ENCODE measurements at places on chromosomes 16 and 17. TPM values are rescaled to one million over a fixed set of nuclear protein-coding genes. Genes with fewer than 3 reads are reported as not detected.
A peak's percentile ranks its signal among the peaks of the same experiment; 100 is the strongest.

DNA sequence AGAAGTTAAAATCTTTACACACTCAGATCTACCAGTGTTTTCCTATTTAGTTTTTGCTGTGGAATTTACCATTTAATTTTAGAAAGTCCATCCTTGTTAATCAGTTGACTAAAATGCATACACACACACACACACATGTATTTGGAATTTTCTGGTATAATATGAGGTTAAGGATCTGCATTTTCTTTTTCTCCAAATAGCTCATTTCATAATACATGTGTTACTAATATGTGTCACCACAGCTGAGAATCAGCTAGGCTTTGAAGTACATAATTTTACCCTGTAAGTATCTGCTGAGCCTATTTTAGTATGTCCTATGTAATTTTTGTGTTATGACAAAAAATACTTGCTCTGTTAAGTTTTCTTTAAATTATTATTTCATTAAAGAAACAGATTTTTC is 143.2 kb downstream of the PHKB start:
- H3K27me3 ChIP-seq: no peaks in the 10 kb centered on the region
- no peak overlapping the region for H3K27ac ChIP-seq
- DNase-seq: no peak
- H3K4me1 ChIP-seq: no peaks in the 10 kb centered on the region
- peaks cover 38% of the 10 kb centered on the region for H3K36me3 ChIP-seq
- no peak overlapping the region for H3K4me3 ChIP-seq

HS3ST2 gene
- 0.71 TPM for total RNA-seq

NDRG4 gene
- total RNA-seq: 14.8 TPM

DNA sequence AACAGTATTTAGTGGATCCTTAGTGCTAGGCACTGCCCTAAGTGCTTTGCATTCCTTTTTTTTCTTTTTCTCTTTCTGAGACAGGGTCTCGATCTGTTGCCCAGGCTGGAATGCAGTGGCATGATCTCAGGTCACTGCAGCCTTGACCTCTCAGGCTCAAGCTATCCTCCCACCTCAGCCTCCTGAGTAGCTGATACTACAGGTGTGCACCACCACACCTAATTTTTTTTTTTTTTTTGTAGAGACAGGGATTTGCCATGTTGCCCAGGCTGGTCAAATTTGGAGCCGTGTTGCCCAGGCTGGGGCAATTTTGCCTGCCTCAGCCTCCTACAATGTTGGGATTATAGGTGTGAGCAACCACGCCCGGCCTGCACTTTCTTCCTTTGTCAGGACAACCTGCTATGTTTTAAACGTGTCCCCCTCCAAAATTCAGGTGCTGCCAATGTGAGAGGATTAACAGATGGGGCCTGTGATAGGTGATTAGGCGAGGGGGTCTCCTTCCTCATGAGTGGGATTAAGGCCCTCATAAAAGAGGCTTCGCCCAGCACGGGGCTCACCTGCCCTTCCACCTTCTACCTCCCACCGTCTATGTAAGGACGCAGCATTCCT is 5.4 kb downstream of the NQO1 start:
- H3K27ac ChIP-seq: no peak overlapping the region
- DNase-seq: no peak
- no peak overlapping the region for H3K4me3 ChIP-seq
- no peaks in the 10 kb centered on the region for H3K27me3 ChIP-seq
- peaks cover 35% of the 10 kb centered on the region for H3K36me3 ChIP-seq

GNAO1 gene
- total RNA-seq: 2.1 TPM

DNA sequence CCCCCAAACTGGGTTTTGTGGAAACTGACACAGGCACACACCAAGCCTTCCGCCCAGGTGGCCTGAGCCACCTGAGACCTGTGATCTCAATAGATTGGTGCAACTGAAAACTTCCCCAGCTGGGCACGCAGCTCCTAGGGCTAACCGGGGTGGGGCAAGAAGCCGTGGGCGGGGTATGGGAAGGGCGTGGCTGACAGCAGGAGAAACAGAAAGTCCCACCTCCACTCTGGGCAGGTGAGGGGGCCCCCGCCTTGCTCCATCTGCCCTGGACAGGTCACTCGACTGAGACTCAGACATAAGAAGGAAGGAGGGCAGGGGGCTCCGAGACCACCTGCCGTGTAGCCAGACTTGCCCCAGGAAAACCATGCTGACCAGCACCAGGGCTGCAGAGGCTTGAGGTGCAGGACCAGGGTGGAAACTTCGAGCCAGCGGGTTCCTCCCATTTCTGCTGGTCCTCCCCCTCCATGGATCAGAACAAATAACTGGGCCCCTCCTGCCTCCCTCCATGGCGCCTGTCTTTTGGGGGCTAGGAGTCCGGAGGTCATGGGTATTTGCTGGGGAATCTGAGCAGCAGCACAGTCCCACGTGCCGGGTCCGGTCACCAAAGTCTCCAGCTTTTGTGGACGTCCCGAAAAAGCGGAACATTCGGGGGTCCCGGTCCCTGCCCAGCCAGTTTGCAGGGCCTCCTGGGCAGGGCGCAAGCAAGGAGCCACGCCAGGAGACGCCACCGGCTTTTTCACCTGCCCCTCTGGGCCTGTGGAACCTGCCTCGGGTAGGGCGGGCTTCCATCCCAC is 1.3 kb downstream of the TIMP2 start:
- peaks cover 73% of the 10 kb centered on the region for H3K4me1 ChIP-seq
- no peaks in the 10 kb centered on the region for H3K36me3 ChIP-seq
- no peak for DNase-seq
- no peaks in the 10 kb centered on the region for H3K27me3 ChIP-seq
- peak overlapping the region; percentile 89 for H3K4me3 ChIP-seq

DNA sequence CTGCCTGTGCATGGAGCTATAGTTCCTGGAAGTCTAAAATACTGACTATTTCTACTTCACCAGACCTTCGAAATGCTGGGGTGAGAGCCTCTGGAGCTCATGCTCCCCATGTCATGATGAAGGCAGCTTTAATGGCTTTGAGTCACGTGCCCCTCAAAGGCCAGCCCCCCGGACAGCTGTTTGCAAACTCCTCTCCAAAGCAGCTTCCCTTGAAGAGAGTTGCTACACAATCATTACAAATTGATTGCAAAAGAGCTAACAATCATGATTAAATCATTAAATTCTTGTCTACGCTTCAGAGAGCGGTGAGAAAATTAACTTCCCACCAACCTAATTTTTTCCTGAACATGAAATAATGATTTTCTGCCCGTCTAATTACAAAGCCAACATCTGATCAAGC is 134.8 kb upstream of the IRX6 start:
- H3K4me1 ChIP-seq: no peaks in the 10 kb centered on the region
- H3K27me3 ChIP-seq: no peaks in the 10 kb centered on the region
- H3K27ac ChIP-seq: no peak overlapping the region

FBXW10 gene
- total RNA-seq: not detected

DNA sequence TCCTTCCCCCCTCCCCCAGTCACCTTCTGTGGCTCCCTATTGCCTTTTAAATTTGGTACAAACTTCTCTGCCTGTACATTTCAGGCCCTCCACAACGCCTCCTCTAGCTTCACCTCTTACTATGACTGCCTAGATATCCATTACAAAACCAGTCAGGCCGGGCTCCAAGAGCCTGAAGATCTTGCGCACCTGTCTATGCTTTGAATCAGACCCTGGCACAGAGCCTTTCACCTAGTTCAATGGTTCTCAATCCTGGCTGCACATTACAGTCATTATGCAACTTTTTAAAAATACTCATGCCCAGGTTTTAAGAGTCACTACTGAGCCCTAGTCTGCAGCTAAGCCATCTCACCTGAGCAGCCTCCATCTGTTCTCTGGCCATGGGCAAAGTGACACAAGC is 1.6 kb upstream of the GAS7 start:
- no peak overlapping the region for H3K4me3 ChIP-seq
- H3K27me3 ChIP-seq: peaks cover 45% of the 10 kb centered on the region
- no peak for DNase-seq
- H3K4me1 ChIP-seq: peaks cover 32% of the 10 kb centered on the region
- H3K36me3 ChIP-seq: no peaks in the 10 kb centered on the region

GRCh38 chr17:63270610-63271009 is 175.5 kb downstream of the CYB561 start:
- peaks cover 3% of the 10 kb centered on the region for H3K36me3 ChIP-seq
- no peak overlapping the region for H3K27ac ChIP-seq
- peaks cover 14% of the 10 kb centered on the region for H3K4me1 ChIP-seq
- no peak overlapping the region for H3K4me3 ChIP-seq
- no peak for DNase-seq

DNA sequence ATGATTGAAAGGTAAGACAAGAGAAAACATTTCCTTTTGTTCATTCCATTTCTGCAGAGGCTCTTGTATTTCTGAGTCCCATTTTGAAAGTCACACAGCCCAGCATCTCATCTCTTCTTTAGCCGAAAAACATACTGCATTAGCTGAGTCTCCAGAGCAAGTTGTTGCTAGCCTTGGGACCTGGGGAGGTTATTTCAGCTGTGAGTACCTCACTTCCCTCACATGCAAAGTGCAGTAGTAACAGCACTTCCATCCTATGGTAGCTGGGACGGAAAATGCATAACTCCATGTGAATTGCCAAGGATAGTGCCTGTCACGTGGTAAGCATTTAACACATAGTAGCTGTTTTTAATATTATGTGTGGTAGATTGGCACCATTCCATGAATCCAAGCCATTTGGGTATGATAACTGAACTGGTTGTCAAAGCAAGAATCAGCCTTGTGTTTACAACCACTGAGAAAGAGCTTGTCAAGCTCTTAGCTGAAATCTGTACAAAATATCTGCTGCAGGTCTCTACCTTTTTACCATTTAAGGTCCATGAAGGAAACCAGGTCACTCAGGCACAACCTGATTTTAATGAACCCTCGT is 345.7 kb downstream of the CDH13 start:
- H3K27me3 ChIP-seq: no peaks in the 10 kb centered on the region
- no peak for DNase-seq
- no peaks in the 10 kb centered on the region for H3K36me3 ChIP-seq
- no peak overlapping the region for H3K27ac ChIP-seq
- no peaks in the 10 kb centered on the region for H3K4me1 ChIP-seq
- H3K4me3 ChIP-seq: no peak overlapping the region

DNA sequence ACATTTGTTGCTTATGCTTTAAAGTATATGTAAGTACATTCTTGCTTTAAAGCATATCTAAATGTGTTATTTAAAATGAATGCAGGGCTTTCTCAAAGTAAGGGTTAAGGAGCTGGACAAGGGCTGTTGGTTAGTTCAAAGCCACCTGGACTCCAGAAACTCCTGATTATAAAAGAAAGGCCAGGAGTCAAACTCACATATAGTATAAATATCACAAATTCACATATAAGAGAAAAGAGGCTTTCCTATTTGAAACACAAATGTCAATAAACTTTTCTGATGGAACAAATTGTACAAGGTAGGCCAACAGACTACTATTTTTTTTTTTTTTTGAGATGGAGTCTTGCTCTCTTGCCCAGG is 84.5 kb upstream of the CORO6 start:
- no peak overlapping the region for H3K27ac ChIP-seq
- H3K36me3 ChIP-seq: peaks cover under 1% of the 10 kb centered on the region
- no peak overlapping the region for H3K4me3 ChIP-seq
- no peak for DNase-seq

ANKRD40CL gene
- total RNA-seq: not detected

DNA sequence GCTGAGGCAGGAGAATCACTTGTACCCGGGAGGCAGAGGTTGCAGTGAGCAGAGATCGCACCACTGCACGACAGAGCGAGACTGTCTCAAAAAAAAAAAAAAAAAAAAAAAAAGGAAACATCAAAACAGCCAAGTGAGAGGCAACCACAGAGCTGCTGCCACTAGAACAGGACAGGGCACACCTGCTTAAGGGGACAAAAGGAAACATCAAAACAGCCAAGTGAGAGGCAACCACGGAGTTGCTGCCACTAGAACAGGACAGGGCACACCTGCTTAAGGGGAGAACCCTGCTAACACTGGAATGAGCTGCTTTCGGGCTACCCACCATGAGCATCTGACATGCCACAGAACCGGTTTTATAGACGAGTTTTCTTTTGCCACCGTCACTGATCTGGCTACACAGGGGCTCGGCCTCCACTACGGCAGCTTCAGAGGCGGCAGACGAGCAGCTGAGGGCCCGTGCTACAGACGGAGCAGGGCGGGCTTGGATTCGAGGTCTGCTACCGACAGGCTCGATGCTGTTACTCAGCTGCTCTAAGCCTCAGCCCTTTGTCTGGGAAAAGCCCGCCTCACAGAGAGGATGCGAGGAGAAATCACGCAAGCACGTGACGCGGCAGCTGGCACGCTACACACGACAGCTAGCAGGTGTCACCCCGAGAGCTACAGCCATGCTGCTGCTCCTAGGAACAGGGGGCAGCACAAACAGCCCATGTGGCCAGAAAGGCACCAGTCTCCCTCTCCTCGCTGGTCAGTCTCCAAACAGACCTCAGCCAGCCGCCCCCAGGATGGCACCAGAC is 2.0 kb downstream of the P4HB start:
- no peak overlapping the region for H3K27ac ChIP-seq
- peak overlapping the region; percentile 89 for H3K4me3 ChIP-seq
- no peak for DNase-seq
- peaks cover 76% of the 10 kb centered on the region for H3K4me1 ChIP-seq

- H3K36me3 ChIP-seq: no peaks in the 10 kb centered on the region
- peak overlapping the region; percentile 56 for H3K4me3 ChIP-seq
- peaks cover 55% of the 10 kb centered on the region for H3K27me3 ChIP-seq
Observed at GRCh38 chr17:14297161-14297851, 3.6 kb upstream of the HS3ST3B1 start.

GRCh38 chr17:16872351-16873173 is 99.4 kb downstream of the TNFRSF13B start:
- H3K27me3 ChIP-seq: peaks cover 10% of the 10 kb centered on the region
- H3K4me1 ChIP-seq: no peaks in the 10 kb centered on the region
- no peak overlapping the region for H3K4me3 ChIP-seq
- H3K27ac ChIP-seq: no peak overlapping the region
- no peaks in the 10 kb centered on the region for H3K36me3 ChIP-seq

DNA sequence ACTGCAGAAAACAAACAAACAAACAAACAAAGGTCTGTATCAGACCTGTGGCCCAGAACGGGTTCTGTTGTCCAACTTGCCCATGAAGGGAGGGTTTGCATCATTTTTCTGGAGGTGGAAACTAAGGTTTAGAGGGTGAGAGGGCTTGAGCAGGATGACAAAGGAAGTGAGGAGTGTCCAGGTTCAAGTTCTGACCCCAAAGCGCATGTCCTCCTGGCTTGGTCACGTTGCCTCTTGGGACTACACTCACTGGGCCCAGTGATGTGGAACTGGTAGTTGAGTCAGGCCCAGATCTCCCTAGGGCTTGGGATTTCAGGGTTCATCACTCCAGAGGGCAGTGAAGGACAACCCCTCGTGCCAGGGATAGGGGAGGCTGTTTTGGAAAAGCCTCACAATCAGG is 1.8 kb downstream of the SREBF1 start:
- H3K27me3 ChIP-seq: no peaks in the 10 kb centered on the region
- H3K4me3 ChIP-seq: peak overlapping the region; percentile 97
- DNase-seq: no peak
- peaks cover 63% of the 10 kb centered on the region for H3K4me1 ChIP-seq
- no peaks in the 10 kb centered on the region for H3K36me3 ChIP-seq
- peak overlapping the region; percentile 99 for H3K27ac ChIP-seq

GRCh38 chr17:12089809-12090384 is 69.2 kb downstream of the MAP2K4 start:
- peaks cover 15% of the 10 kb centered on the region for H3K4me1 ChIP-seq
- H3K27me3 ChIP-seq: no peaks in the 10 kb centered on the region
- no peak overlapping the region for H3K27ac ChIP-seq
- no peak for DNase-seq
- peaks cover 6% of the 10 kb centered on the region for H3K36me3 ChIP-seq
- no peak overlapping the region for H3K4me3 ChIP-seq

- no peak for DNase-seq
- H3K4me3 ChIP-seq: no peak within 1 kb of the TSS
- peaks cover 30% of the 10 kb centered on the region for H3K27me3 ChIP-seq
Observed at GRCh38 chr16:88638323-88639230, at the start of gene IL17C. TSS of gene IL17C (plus strand) at chr16:88638572. CDS start at chr16:88638642, 70 bp downstream.

KRT31 gene
- not detected for total RNA-seq

- peak overlapping the region; percentile 44 for H3K4me3 ChIP-seq
- no peaks in the 10 kb centered on the region for H3K27me3 ChIP-seq
- DNase-seq: peak; percentile 75
- H3K36me3 ChIP-seq: no peaks in the 10 kb centered on the region
- H3K27ac ChIP-seq: peak overlapping the region; percentile 75
- peaks cover 19% of the 10 kb centered on the region for H3K4me1 ChIP-seq
Observed at GRCh38 chr17:50853015-50853615, 13.0 kb downstream of the TOB1 start.

KRTAP4-5 gene
- not detected for total RNA-seq

All from esophagus muscularis mucosa (tissue), 4 donors.